ENCODE measurements at places on chromosomes 4 and X. TPM values are rescaled to one million over a fixed set of nuclear protein-coding genes. Genes with fewer than 3 reads are reported as not detected.

The NDP gene
- not detected for total RNA-seq

The RTL9 gene
- not detected for total RNA-seq

The BBS7 gene
- 15.8 TPM for total RNA-seq

The NOCT gene
- 18.5 TPM for total RNA-seq

The CENPU gene
- 34.2 TPM for total RNA-seq

The C4orf54 gene
- total RNA-seq, result 0.05 TPM

The TBX22 gene
- not detected for total RNA-seq

The KANTR gene
- total RNA-seq, result 7.6 TPM

The DRP2 gene
- 0.05 TPM for total RNA-seq

The PLAC8 gene
- 1.1 TPM for total RNA-seq

The ABCG2 gene
- total RNA-seq, result 96.0 TPM

The SATL1 gene
- not detected for total RNA-seq

Measured in dermis blood vessel endothelial cell (primary cell).